ENCODE measurements at places on chromosomes 4 and X.

GRCh38 chr4:146245246-146245645 is 30.9 kb downstream of the REELD1 start:
- DNase-seq, result no peak

DNA sequence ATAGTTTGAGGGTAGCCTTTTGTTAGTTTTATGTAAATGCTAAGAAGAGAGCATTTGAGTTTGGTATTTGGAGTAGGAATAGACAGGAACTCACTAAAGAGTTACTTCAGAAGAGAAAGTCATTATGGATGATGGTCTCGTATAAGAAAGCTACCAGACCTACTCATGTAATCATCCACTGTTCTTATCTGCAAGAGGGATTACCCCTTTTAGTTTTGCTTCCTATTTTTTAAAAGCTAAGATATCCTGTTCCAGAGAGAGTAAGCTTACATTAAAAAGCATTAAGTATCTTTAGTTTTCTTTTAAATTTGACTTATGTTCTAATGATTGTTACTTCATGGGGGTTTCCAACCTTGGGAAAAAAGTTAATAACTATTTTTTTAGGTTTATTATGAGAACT is 12.5 kb upstream of the ART3 start:
- no peak for DNase-seq

GRCh38 chrX:107968623-107969022 is 13.5 kb downstream of the TEX13B start:
- no peak for DNase-seq

DNA sequence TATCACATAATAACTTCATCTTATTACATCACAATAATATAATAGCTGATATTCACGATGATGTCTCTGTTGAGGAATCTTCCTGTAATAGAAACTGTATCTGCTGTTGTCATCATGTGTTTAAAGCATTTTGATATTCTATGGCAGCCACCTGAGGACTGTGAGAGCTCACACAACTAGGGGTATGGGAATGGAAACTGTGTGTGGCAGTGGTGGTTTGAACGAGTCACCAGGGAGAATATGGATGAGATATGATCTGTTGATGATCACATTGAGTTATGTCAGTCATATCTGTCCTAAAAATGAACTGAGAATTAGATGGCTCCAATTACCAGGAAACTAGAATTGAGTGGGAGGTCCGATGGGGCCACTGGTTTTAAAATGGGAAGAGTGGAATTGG is 169.6 kb downstream of the MID1IP1 start:
- DNase-seq, result no peak

DNA sequence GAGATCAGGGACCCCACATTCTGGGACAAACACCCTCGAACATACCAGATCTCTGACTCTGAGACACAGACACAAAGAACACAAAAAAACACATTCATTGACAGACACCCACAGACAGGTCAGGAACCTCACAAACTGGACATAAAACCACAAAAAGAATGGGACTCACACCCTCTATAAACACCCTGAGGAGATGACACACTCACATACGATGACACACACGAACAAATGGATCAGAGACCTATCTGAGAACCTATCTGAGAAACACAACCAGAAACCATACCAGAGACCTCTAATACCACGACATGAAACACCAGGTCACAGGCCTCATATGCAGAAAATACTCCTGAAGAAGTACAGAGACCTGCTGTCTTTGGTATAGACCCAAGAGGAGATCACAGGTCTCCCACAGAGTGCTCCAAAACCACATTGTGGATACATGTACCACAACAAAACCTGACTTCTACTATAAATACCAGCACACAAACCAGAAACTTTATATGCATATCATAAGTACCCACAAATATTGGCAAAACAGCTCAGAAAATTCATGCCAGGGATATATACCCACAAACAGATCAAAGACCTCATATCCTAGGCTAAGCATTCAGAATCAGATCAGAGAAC is 19.5 kb downstream of the SUV39H1 start:
- no peak for DNase-seq

GRCh38 chr4:17195461-17196275 is 297.2 kb upstream of the LDB2 start:
- DNase-seq, result no peak

DNA sequence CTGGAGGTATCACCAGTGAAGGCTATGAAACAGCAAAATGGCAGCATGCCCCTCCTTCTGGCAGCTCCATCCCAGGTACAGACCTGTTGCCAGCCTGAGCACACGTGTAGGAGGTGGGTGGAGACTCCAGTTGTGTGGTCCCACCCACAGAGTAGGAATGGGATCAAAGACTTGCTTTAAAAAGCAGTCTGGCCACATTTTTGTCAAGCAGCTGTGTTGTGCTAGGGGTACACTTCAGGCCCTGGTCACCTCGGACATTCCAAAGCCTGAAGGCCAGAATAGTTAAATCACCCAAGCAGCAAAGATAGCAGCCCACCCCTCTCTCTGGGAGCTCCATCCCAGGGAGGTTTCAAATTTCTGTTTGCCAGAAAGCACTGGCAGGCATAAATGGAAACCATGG is 20.3 kb upstream of the AMBN start:
- no peak for DNase-seq

- no peak for DNase-seq
Observed at GRCh38 chr4:121277194-121278105, 103.4 kb downstream of the QRFPR start.

GRCh38 chr4:129264008-129264657 is 168.2 kb downstream of the C4orf33 start:
- DNase-seq, result no peak

- no peak for DNase-seq
Observed at GRCh38 chr4:184320631-184321030, 103.0 kb upstream of the ENPP6 start.

All from NCI-H1092 (cell line).